ENCODE measurements at places on chromosomes 4 and X. TPM values are rescaled to one million over a fixed set of nuclear protein-coding genes. Genes with fewer than 3 reads are reported as not detected.
A peak's percentile ranks its signal among the peaks of the same experiment; 100 is the strongest.

- DNase-seq, result no peak
Observed at GRCh38 chr4:87073199-87074120, 138.6 kb downstream of the AFF1 start.

GRCh38 chr4:63937961-63938360 is 471.3 kb downstream of the TECRL start:
- no peak for DNase-seq

GRCh38 chrX:55161581-55161980 is 58.6 kb upstream of the PAGE5 start:
- peak; percentile 30 for DNase-seq

DNA sequence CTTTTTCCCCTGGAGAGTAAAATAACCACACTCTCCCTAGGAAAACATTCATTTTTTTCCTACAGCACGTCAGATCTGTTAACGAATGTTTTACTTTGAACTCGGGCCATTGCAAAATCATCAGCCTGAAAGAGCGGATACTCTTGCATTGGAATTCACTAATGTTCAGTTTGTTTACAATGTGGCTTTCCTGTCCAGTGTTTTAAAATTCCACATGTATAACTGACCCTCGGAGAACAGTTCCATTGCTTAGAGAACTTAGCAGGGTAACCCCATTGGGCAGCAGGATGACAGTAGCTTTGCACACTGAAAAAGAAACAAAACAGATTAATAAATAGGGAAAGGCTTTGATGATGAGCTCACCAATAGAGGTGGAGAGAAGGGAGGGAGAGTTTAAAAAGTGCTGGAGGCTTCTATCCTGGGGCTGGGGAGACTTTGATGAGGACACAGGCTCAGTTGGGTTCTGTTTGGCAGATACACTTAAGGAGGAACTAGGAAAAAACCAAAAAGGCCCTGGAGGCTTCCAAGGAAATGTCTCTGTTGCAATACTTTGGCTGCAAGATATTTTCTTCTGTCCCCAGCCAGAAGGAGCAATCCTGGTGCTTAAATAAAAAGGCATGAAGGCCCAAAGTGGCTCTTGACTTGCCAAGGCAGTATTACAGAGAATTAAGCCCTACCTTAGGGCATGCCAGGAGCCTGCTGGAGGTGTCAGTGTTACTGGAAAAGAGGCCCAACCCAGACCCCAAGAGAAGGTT is 143.1 kb downstream of the ARSF start:
- no peak for DNase-seq

The ATP2B3 gene
- 0.42 TPM for polyA plus RNA-seq

The SYNPO2 gene
- polyA plus RNA-seq, result 10.0 TPM
